ENCODE measurements at places on chromosomes 2 and 18.
A peak's percentile ranks its signal among the peaks of the same experiment; 100 is the strongest.

GRCh38 chr2:181656450-181657291, at the start of gene CERKL:
TSS of gene CERKL (minus strand) at chr2:181657105. CDS start at chr2:181657006, 99 bp downstream.
- peak; percentile 41 for DNase-seq

- no peak for DNase-seq
Observed at GRCh38 chr2:197972061-197972460, 167.7 kb downstream of the PLCL1 start.

DNA sequence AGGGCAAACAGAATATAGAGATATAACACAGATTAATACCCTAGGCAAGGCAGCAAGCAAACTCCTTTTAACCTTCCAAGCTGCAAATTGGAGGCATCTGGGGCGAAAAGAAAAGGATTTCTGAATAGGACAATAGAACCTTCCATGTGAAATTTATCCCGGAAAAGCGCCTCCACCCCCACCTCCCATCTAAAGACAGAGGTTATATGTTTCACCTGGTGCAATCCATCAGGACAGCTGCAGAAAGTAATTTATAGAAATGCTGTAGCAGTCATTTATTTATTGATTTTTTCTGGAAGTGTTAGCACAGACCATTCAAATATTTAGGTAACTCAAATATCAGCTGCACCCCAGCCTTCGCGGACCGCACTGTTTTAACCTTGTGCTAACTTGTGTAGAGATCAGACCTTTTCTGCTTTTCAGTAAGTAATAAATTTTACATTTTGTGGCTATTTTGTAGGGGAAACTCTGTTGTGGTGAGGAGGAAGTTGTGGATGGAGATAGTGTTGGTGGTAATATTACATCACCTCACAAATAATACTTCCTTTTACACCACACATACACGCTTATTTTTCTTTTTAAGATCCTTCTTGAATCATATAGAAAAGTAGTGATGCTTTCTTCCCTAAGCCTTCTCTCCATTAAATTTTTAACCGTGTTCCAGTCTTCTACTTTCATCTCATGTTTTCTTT, 919.3 kb upstream of the CDH2 start:
- DNase-seq = no peak

GRCh38 chr2:148565272-148565894, 79.2 kb upstream of the EPC2 start:
- no peak for DNase-seq

DNA sequence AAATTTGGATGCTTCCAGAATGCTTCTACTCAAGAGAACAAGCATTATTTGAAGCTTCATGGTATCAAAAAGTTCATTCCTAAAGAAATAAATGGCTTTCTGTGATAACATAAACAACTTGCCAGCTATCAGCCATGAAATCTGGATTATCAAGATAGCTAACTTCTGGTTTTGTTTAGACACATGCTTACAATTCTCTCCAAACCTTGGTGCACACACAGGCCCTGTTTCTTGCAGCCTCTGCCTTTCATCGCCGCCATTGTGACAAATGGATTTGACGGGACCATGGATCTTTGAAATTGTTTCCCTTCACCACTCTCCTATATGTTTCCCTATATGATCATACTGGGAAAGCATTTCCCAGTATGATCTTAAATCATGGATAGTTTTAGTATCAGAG, 47.9 kb upstream of the CABLES1 start:
- DNase-seq = no peak

DNA sequence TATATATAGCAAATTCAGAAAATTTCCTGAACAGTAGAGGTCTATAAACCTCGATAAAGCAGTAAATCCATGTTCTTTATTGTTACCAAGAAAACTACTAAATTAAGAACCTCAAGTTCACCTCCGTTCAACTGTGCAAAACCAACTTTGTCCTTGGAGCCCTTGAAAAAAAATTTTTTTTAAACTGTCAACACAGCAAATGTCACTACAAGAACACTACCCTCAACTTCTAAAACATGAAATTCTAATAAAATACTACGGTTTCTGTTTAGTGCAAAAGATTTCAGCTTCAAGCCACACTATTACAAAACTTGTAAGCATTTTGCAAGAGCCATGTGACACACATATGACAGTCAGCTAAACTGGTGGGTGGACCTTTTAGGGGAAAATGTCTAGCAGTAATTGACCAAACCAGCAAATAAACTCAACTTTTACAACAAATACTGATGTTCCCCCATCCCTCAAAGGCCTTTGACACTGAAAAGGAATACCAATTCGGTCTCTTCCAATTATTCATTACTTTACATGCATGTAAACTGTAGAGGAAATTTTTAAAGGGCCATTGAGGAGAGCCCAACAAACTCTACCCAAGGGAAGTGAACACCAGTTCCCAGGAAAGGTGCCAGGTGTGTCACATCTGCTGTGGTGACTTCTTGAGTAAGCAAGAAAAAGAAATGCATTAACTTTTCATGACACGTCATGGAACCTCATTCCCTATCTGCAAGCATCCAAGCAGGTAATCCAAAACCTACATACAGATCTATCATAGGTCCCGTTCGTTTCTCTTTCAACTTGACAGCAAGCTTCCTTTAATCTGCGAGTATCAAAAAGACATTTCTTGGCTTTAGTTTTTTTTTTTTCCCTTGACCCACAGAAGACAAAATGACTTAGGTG, 1.4 kb downstream of the RAB1A start:
- no peak for DNase-seq

DNA sequence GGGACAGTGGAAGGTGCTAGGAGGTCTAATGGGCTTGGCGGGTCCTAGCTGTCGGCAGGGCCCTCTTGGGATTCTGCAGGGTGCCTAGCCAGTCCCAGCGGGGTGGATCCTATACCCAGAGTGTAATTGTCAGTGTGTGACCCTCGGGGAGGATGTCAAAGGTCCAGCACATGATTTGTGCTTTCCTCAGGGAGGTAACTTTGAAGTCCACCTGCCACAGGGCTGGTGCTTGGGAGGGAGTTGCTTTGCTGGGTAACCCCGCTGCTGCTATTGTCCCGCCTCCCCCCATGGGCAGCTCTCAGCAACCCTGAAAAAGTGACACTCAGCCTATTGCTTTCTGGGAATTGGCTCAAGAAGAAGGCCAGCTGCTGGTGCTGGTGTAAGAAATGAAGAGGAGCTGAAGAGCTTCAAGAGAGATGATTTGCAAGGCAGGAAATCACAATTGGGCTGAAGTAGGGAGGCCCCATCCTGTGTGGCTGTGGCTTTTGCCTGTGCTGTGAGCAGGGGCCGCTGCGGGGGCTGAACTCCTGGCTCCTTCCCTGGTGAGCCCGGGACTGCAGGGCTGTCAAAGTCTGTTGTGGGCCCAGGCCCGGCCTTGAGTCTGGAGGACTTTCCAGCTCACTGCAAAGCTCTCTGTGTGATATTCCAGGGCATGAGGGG, 36.4 kb downstream of the EMILIN2 start:
- peak; percentile 70 for DNase-seq

GRCh38 chr18:50080932-50081560, 113.9 kb downstream of the MYO5B start:
- no peak for DNase-seq

DNA sequence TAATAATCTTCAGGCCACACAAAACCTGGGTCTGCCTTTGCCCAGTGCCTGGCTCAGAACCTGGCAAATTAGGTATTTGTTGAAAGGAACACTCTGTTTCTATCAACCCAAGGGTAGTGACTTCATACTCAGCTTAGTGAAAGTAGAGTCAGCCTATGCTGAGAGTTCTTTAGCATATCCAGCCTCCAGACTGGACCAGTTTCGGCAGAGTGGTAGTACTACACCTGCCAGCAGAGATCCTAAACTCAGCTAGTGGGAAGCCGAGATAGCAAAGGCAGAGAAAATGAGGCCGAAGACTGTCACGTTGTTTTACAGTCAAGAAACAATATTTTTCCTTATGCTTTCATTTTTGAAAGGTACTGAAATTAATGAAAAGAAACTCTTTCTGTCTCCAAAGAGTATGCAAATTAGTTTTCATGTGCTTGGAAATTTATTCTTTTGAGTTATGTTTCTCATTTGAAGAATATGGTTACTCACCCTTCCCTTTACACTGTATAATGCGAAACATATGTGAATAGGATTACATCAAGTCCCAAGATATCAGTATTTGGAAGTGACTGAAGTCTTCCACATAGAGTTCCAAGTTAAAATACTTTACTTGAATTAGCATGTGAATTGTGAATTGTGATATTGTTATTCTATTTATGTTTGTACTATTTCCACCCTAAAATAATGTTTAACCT, 52.2 kb upstream of the UGP2 start:
- DNase-seq = peak; percentile 39

- DNase-seq = no peak
Observed at GRCh38 chr2:120606931-120607330, 128.7 kb upstream of the GLI2 start.

DNA sequence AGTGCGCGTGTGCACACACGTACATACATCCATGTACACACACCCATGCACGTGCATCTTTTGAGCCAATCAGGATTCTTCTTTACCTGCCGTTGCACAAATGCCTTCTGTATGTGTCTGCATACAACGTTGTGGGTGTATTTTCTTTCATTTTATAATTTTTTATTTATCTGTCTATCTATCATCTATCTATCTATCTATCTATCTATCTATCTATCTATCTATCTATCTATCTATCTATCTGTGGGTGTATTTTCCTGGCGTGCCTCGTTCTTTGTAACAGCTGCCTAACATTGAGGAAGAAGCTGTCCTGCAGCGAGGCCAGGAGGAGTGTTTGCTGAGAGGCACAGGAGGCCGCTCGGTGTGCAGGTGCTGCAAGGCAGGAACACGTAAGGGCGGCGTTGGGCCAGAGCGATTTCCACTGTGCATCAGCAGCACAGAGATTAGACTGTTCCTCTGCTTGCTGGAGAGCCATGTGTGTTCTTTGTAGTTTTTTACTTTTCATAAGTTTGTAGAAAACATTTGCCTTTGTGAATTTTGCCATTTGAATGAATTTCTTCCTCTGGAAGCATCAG, 84.4 kb downstream of the DGKD start:
- DNase-seq = no peak

- DNase-seq = no peak
Observed at GRCh38 chr2:84041506-84041905, 417.6 kb downstream of the SUCLG1 start.

All from right hindlimb (tissue), 1 donor.